ENCODE measurements at places on chromosomes 11 and 22. TPM values are rescaled to one million over a fixed set of nuclear protein-coding genes. Genes with fewer than 3 reads are reported as not detected.

DNA sequence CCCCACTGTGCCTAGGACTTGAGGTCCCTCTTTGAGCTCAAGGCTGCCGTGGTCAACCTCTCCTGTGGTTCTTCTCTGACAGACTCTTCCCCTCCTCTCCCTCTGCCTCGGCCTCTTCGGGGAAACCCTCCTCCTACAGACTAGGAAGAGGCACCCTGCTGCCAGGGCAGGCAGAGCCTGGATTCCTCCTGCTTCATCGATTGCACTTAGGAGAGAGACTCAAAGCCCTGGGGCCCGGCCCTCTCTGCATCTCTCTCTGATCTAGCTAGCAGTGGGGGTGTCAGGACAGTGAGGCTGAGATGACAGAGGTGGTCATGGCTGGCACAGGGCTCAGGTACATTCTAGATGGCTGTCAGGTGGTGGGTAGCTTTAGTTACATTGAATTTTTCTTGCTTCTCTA lies 63.6 kb upstream of the EMID1 start:
- DNase-seq = no peak

- peak; percentile 44 for DNase-seq
Observed at GRCh38 chr11:76653012-76653673, 17.4 kb downstream of the LRRC32 start.

GRCh38 chr11:103536335-103536722 lies 427.1 kb downstream of the DYNC2H1 start:
- DNase-seq = no peak

NELL1 gene
- not detected for total RNA-seq

SLC15A3 gene
- total RNA-seq = 23.2 TPM

DNA sequence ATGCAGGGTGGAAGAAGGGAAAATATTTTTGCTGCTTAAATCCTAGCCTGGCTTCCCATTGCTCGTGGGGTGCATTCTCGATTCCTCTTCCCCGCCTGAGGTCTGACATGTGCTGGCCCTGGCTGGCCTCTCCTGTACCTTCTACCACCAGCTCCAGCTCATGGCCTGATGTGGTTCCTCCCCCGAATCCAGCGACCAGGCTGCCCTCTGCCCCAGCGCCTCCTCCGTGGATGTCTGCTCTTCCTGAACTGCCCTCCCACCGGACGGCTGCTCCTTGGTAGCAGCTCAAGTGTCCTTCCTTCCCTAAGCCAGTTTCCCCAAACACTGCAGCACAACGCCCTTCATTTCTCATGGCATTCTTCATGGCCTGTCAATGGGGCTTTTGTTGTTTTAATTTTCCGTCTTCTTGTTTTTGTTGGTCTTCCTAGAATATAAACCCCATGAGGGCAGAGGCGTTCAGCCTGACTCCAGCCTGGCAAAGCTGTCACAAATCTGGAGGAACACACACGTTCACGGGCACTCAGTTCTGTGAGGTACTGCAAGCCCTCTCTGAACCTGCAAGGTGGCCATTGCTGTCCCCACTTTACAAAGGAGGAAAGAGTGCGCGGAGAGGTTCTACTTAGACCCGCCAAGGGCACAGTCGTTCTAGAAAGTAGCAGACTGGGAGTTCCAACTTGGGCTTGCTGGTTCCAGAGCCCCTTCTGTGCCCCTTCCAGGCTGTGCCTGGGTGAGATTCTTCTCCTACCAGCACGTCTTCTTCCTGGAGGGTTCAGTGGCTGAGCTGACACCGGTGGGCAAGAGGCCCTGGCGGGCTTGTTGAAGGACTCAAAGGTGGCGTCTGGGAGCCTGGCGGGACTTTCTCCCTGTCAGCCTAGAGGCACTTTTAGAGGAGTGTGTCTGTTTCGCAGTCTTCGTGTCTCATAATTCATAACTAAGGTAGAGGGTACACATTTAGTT lies 953 bp upstream of the LRP5 start:
- DNase-seq = no peak

- DNase-seq = no peak
Observed at GRCh38 chr11:26078231-26078821, 253.6 kb upstream of the ANO3 start.

DNA sequence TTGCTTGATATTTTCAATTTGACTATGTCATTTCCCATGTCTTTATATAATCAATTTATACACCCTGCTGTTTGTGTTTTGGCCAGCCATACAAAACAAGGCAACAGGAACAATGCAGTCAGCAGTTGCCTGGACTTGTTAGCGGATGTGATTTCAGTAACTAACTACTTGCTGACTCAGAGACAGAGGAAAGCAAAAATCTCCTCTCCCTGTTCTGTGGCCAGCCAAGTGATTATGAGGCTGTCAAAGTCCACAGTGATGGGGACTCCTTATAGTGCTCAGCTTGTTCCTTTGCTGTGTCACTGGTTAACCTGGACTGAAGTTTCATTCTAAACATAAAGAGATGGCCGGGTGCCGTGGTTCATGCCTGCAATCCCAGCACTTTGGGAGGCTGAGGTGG lies 32.6 kb upstream of the APLP2 start:
- DNase-seq = no peak

DNA sequence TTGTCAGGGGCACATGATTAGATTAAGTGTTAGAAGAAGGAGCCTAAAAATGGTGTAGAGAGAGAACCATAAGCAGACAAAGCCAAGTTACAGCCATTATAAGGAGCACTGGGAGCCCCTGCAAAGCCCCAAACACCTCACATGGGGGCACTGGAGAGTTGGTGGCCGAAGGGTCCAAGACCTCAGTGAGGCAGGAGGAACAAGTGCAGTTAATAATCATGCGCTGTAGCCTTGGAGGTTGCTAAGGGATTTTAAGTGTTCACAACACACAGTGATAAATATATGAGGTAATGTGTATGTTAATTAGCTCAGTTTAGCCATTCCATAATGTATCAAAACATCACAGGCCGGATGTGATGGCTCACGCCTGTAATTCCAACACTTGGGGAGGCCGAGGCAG lies 54.4 kb upstream of the JAM3 start:
- DNase-seq = no peak

GRCh38 chr11:26761361-26761809 lies 39.5 kb upstream of the SLC5A12 start:
- no peak for DNase-seq

DNA sequence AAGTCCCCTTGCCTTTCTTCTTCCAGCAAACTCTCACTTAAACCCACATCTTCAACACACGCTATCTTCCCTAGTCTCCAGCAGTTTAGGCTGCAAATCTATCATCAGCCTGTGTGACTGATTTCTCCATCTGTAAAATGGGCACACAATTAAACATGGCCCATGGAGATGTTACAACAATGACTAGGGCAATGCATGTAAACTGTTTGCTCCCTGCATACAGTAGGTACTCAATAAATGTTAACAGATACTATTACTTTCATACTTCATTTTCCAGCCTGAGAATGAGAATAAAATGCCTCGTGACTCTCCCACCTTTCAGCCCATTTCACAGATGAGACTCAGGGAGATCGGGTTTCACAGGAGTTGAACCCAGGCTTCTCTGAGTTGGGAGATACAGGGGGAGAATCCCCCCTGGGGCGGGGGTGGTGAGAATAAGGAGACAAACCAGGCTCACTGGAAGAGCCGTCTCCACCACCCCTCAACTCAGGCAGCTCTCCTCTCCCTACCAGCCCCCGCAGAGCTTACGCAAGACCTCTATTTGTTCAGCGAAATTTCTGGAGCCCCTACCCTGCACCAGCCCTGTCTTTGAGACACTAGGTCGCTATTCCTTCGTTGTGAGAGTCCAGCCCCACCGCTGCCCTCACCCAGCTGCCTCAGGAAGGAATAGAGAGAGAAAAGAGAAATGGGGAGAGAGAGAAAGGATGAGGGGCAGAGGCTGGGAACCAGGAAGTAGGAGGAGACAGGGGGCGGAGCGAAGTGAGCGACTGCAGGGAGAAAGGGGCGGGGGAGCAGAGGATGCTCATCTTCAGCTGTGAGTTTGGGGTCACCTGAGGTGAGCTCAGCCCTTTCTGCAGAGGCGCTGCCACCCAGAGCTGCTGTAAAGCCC lies 42.1 kb upstream of the KLHL35 start:
- DNase-seq = no peak

MMP12 gene
- not detected for total RNA-seq

- DNase-seq = no peak
Observed at GRCh38 chr22:39518144-39518786, 2.1 kb upstream of the ATF4 start.

- DNase-seq = no peak
Observed at GRCh38 chr11:116517584-116517983, 255.2 kb downstream of the BUD13 start.

DNA sequence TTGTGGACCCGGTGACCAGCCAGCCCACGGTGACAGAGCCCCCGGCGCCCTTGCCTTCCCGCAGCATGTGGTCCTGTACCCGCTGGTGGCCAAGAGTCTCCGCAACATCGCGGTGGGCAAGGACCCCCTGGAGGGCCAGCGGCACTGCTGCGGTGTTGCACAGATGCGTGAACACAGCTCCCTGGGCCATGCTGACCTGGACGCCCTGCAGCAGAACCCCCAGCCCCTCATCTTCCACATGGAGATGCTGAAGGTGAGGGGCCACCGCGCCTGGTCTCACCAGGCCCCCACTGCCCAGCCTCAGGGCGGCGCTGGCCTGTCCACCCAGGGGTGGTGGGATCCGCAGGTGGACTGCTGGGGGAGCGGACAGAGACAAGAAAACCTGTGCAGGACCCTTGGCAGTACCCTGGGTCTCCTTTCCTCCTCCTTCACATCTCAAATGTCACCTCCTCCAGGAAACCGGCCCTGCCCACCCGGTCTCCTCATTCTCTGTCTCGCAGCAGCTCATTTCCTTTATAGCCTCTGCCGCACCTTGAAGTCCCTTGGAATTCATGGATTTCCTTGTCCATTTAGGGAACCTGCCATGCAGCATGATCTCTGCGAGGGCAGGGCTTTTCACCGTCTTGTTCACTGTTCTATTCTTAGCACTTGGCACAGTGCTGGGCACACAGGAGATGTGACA lies 6.5 kb downstream of the AIP start:
- DNase-seq = no peak

DNA sequence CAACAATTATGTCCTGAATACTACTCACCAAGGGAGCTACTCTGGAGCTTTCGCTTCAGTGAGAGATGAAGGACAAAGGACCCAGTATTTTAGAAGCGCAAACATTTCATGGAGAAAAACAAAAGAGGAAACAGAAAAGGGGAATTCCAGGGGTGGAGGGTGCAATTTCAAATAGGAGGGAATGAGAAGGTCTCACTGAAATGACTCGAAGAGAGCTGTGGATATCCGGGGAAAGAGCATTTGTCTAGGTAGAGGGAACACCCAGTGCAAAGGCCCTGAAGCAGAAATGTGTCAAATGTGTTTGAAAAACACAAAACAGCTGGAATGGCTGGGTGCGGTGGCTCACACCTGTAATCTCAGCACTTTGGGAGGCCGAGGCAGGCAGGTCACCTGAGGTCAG lies 2.4 kb downstream of the RPS19BP1 start:
- DNase-seq = no peak
